CD4-positive, alpha-beta T cell treated with Interleukin-4 for 1 hour (primary cell): ENCODE measurements at places on chromosomes 13 and 19.

DNA sequence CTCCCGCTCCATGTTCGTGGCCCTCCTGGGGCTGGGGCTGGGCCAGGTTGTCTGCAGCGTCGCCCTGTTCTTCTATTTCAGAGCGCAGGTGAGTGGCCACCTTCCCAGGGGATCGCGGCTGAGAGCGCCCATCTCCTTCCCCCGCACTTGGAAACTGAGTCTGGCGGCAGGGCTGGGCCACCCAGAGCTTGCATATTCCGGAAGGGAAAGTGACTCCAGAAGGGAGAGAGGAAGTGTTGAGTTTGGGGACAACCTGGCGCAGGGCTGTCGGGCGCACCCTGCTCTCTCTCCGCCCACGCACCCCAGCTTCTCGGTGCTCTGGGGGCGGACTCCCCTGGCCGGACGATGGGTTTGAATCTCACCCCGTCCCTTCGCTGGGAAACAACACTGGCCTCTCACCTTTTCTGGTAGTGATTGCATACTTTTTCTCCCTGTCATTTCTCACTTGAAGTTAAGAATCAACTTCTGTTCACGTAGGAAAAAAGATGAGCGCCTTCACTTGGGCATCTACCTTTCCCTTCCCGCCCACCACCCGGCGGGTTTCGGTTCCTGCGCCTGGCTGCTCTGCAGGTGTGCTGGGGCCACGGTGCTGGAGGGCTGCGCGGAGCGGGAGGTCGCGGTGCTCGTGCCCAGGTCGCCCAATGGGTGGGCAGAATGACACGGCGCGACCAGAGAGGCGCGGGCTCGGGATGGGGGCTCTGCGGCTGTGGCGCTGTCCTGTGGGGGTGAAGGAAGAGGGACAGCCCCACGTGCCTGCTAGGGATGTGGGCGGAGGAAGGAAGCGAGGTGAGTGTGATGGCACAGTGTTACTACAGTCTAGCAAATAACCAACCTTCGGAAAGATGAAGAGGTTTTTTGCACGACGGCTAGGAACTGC lies 721 bp downstream of the TNFSF11 start:
- DNase-seq, result peak; percentile 23

- DNase-seq, result no peak
Measured at GRCh38 chr13:99012539-99012938, 34.7 kb upstream of the DOCK9 start.

GRCh38 chr19:5343848-5344247 lies 3.2 kb upstream of the PTPRS start:
- no peak for DNase-seq

GRCh38 chr19:14890643-14891379 lies 4.9 kb upstream of the OR7A17 start:
- DNase-seq, result no peak

GRCh38 chr13:70580825-70581224 lies 472.6 kb upstream of the KLHL1 start:
- DNase-seq, result no peak

DNA sequence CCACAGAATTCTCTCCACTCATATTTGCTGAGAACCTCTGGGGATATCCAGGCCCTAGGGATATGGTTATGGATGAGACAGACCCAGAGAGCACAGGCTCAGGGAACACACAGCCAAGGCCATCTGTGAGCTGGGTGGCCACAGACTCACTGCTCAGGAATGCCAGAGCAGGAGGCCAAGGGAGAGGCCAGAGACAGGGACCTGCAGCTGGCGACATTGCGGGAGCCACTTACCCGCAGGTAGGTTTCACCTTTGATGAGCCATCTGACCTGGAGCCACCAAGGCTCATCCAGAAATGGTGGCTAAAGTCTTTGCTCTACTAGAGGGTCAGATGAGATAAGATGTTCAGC lies 29.4 kb downstream of the CCNE1 start:
- DNase-seq, result no peak

DNA sequence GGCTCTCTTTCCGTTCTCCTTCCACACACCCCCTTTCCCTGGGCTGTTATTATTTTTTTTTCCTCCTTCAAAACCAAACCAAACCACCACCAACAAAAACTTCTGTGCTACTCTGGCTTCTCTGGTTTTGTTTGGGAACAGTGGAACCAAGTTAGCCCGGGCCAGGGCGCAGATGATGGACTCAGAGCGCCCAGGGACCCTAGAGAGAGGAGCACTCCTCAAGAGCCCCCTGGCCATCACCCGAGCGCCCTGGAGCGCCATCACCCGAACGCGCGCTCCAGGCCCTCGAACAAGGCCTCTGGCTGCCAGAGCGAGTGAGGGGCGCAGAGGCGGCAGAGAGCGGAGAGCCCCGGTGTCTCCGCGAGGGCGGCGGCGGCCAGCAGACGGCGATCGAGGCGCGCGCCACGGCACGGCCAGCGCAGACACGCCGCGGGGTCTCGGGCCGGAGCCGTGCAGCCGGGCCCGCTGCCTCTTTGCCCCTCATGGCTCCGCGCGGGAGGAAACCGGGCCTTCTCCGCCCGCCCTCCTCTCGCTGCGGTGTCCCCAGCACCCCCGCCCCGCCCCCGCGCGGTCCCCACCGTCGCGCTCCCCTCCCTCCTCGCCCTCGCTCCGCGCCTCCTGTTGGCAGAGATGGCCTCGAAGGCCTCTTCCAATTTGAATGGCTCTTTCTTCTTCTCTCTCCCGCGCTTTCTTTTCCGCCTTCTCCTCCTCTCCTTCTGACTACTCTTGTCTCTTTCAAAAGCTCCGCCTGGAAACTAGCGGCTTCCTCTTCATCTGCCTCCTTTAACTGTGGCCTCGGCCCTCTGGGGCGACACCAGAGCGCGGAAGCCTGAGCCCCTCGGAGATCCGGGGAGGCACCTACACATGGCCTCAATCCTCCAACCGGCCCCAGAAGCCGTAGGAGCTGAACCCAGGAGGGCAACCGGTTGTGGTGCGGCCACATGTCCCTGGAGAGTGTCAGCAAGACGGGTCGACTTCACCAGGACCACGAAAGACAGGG lies 4.1 kb upstream of the SOX1 start:
- DNase-seq, result no peak

- no peak for DNase-seq
Measured at GRCh38 chr13:43693639-43694038, 93.1 kb downstream of the ENOX1 start.

DNA sequence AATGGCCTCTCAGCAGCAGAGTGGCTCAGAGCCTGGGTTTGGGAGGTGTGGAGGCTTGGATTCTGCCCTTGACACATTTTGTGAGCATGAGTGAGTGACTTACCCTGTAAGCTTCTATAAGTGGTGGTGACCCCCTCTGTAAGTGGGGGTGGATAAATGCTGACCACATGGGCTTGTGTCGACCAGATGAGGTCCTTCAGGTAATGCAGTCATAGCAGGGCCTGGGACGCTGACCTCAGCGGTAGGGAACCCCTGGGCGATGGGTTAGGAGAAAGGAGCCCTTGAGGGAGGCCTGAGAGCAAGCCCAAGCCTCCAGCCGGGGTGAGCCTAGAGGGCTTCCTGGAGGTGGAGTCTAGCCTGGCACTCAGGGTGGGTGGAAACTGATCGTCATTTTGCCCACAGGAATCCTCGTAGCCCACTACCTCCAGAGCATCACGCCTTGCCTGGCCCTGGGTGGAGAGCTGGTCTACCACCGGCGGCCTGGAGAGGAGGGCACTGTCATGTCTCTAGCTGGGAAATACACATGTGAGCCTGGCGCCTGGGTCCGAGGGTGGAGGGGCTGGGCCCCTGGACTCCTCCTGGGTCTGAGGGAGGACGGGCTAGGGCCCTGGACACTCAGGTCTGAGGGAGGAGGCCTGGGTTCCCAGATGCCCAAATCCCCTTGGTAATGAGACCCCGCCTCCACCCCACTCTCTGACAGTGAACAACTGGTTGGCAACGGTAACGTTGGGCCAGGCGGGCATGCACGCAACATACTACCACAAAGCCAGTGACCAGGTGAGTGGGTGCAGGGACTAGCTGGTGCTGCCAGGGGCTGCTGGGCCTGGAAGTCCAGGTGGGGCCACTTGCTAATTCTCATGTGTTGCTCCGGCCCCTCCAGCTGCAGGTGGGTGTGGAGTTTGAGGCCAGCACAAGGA lies 5.0 kb upstream of the APOE start:
- no peak for DNase-seq

DNA sequence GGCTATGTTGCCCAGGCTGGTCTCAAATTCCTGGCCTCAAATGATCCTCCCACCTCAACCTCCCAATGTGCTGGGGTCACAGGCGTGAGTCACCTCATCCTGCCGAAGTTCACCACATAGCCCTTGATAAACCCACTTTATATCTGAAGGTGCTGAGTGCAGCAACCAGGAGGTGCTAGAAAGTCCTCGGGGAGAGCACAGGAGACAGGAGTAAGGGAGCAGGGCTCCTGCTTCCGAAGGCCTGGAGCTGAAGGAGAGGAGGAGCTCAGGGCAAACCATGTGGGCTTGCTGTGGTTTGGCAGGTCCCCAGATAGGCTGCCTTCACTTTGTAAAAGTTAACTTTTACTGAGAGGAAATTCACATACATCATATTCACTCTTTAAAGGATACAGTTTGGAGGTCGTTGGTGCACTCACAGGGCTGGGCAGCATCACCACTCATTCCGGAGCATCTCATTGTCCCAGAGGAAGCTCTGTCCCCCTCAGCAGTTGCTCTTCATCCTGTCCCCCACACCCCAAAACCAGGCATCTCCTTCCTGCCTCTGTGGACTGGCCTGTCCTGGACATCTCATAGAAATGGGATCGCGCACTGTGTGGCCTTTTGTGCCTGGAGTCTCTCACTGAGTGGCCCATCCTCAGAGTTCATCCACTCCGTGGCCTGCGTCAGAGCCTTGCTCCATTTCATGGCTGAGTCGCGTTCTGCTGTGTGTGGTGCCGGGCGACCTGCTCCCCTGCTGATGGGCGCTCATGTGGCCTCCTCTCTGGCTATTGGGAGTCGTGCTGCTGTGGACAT lies 49.5 kb downstream of the KDM4B start:
- no peak for DNase-seq
